DMS79 (cell line): ENCODE measurements at places on chromosomes 16 and 17.

DNA sequence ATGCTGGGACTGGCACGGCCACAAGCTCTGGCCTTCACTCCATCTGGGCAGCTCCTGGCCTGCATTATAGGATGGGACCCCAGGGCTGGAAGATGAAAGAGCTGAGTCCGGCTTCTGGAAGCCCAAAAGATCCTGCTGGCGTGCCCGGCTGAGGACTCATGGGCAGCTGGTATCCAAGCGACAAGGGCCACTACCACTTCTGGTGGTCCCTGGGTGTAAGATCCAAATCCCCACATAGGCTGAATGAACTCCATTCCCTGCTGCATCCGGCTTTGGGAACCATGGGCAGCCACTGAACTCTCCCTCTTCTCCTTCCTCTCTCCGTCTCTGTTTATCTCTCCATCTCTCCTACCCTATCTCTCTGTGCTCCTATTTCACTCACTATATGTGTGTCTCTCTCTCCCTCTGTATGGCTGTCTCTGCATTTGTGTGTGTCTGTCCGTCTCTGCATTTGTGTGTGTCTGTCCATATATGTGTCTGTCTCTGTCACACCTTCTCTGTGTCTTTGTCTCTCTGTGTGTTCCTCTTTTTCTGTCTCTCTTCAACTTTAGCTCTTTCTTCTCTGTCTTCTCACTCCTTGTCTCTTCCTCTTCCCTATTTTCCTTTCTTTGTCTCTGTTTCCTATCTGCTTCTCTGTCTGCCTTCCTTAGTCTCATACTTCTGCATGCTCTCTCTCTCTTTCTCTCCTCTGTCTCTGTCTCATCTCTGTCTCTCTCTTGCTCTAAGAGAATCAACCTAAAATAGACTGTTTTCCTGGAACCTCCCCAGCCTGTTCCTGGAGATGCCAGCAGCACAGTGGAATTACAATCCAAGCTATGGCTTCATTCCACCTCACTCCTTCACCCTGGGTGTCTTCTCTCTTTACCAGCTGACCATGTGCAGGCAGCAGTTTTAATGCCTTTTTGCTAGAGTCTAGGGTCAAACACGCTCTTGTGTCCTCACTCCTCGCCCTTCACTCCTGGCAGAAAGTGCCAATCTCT is 60.4 kb upstream of the IRX6 start:
- DNase-seq: no peak

GRCh38 chr17:79927136-79927661 is 88.0 kb upstream of the CBX4 start:
- no peak for DNase-seq

DNA sequence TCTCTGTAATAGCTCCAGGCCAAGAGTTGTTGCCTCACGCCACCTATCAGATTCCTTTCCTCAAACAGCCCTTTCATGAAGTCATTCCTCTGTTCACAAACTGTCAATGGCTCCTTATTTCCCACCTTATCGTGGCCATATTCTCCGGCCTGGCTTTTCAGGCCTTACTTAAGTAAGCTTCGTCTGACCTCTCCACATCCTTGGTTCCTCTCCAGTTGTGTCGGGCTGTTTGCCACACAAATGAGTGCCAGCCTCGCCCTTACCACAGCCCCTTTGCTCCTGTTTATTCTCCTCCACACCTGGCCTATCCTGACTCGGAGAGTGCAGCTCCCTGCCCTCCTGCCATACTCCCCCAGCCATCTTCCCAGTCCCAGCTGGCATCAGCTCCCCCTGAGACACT is 2.0 kb downstream of the TP53I13 start:
- DNase-seq: no peak

GRCh38 chr17:68305142-68305541 is 13.8 kb downstream of the ARSG start:
- no peak for DNase-seq

- DNase-seq: no peak
These were observed 219.8 kb downstream of the STX8 start for GRCh38 chr17:9355846-9356245.

DNA sequence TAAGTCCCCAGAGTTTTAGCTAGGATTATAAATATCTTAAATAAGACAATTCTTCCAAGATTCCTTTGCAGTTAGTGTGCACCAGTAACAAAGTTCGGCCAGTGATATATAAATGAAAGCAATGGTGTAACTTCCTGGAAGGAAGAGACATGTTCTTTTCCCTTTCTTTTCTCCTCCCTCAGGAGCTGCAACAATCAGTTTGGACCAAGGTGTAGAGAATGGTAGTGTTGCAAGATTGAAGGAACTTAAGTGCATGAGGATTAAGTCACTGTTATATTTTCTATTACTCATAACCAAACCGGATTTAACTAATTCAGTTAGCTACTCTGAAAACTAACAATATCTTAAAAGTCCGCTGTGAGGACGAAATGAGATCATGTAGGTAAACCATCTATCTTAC is 68.9 kb upstream of the KCNJ16 start:
- DNase-seq: no peak

- DNase-seq: no peak
These were observed 59.3 kb upstream of the CORO6 start for GRCh38 chr17:29682054-29682453.

DNA sequence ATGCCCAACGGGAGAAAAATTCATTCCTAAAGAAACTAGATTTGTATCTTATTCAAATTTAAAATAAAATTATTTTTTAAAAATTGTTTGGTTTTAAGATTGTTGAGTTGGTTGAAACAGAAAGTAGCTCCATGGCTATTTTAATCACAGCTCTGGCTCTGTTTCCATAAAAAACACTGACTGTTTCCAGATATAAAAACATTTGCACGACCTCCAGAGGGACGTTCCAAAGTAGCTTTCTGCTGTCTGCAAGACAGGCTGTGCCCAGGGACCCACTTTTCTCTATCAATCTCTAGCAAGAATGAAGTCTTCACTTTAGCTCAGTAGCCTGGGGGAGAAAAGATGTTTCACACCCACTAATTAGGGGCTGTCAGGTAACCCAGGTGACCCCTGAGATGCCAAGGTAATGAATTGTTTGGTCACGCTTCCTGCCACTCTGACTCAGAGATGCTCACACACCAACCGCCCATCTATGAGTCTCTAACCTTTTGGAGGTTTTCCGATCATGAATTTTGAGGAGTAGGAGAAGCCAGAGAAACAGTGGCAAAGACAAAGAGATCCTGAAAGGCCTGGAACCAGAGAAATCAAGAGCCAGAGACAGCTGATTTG is 220.1 kb upstream of the SOX9 start:
- DNase-seq: no peak

- no peak for DNase-seq
These were observed 47.4 kb upstream of the SLC38A10 start for GRCh38 chr17:81342269-81343070.
